ENCODE measurements at places on chromosomes 3 and 15. TPM values are rescaled to one million over a fixed set of nuclear protein-coding genes. Genes with fewer than 3 reads are reported as not detected.

GRCh38 chr3:165194511-165195240 is 1.5 kb downstream of the SLITRK3 start:
- no peaks in the 10 kb centered on the region for H3K36me3 ChIP-seq
- peaks cover 7% of the 10 kb centered on the region for H3K4me1 ChIP-seq
- DNase-seq, result no peak
- peaks cover 42% of the 10 kb centered on the region for H3K27me3 ChIP-seq
- H3K27ac ChIP-seq, result no peak overlapping the region

- no peaks in the 10 kb centered on the region for H3K36me3 ChIP-seq
- H3K4me1 ChIP-seq, result no peaks in the 10 kb centered on the region
- DNase-seq, result no peak
- no peak overlapping the region for H3K4me3 ChIP-seq
- no peaks in the 10 kb centered on the region for H3K27me3 ChIP-seq
These were observed 116.2 kb upstream of the KCNMB2 start for GRCh38 chr3:178420033-178420432.

- peaks cover under 1% of the 10 kb centered on the region for H3K27me3 ChIP-seq
- H3K36me3 ChIP-seq, result no peaks in the 10 kb centered on the region
These were observed 11.1 kb upstream of the RPP25 start for GRCh38 chr15:74967670-74968069.

DNA sequence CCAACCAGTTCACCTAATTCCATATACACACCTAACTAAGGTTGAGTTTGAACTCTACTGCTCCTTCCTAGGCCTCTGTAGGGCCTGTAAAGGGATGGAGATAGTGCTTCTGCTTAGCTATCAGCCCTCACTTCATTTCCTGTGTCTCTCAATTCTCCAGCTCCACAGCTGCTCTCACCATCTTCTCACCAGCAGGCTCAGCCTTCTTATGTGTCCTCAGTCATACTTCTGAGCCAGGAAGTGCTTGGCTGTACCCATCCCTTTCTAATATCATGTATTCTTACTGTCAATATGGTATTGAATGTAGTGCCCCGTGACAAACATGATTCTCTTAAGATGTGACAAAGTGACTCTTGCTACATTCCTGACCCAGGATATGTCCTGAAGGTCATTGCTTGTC is 116.9 kb downstream of the SLC9A9 start:
- H3K4me3 ChIP-seq, result no peak overlapping the region
- no peak overlapping the region for H3K27ac ChIP-seq
- H3K27me3 ChIP-seq, result no peaks in the 10 kb centered on the region
- no peak for DNase-seq

- peaks cover 52% of the 10 kb centered on the region for H3K36me3 ChIP-seq
- H3K4me3 ChIP-seq, result no peak overlapping the region
- DNase-seq, result no peak
- H3K4me1 ChIP-seq, result no peaks in the 10 kb centered on the region
These were observed 105.4 kb downstream of the CLASP2 start for GRCh38 chr3:33612607-33613006.

GRCh38 chr15:51647128-51647562 is 24.6 kb upstream of the DMXL2 start:
- H3K27ac ChIP-seq, result no peak overlapping the region
- no peaks in the 10 kb centered on the region for H3K36me3 ChIP-seq
- H3K4me1 ChIP-seq, result no peaks in the 10 kb centered on the region
- H3K27me3 ChIP-seq, result no peaks in the 10 kb centered on the region
- H3K4me3 ChIP-seq, result no peak overlapping the region

- no peak overlapping the region for H3K27ac ChIP-seq
- no peaks in the 10 kb centered on the region for H3K27me3 ChIP-seq
- H3K4me3 ChIP-seq, result no peak overlapping the region
- H3K4me1 ChIP-seq, result no peaks in the 10 kb centered on the region
These were observed 152.2 kb upstream of the MEIS2 start for GRCh38 chr15:37252530-37252929.

- no peak overlapping the region for H3K4me3 ChIP-seq
- H3K27ac ChIP-seq, result no peak overlapping the region
- H3K27me3 ChIP-seq, result peaks cover 4% of the 10 kb centered on the region
These were observed 69.7 kb upstream of the LINGO1 start for GRCh38 chr15:77702211-77702957.

DNA sequence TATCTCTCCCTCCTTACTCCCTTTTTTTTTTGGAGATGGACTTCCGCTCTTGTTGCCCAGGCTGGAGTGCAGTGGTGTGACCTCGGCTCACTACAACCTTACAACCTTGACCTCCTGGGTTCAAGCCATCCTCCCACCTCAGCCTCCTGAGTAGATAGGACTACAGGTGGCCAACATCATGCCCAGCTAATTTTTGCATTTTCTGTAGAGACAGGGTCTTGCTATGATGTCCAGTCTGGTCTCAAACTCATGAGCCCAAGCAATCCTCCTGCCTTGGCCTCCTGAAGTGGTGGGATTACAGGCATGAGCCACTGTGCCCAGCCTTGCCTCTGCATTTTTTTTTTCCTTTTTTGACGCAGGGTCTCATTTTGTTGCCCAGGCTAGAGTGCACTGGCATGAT is 17.1 kb downstream of the STAG1 start:
- H3K36me3 ChIP-seq, result peaks cover 16% of the 10 kb centered on the region
- no peak overlapping the region for H3K27ac ChIP-seq
- no peak for DNase-seq
- H3K27me3 ChIP-seq, result no peaks in the 10 kb centered on the region
- peaks cover 49% of the 10 kb centered on the region for H3K4me1 ChIP-seq

DNA sequence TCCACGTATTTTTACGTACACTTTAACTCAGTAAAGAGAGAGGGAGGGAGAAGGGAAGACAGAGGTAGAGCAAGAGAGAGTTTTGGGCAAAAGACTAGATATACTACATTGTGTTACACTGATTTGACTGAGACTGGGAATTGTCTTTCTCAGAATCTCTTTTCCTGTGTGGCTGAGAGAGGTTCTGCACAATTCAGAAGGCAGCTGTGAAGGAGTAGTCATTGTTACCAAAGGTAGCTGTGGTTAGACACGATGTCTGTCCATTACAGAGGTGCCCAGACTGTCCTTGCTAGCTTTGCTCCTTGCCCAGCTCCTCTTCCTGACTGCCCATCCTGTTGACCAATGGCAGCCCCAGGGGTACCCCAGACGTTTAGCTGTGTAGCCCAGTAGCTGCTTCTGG is 577.5 kb upstream of the CBLB start:
- no peak for DNase-seq
- no peak overlapping the region for H3K27ac ChIP-seq
- no peak overlapping the region for H3K4me3 ChIP-seq
- no peaks in the 10 kb centered on the region for H3K27me3 ChIP-seq

DNA sequence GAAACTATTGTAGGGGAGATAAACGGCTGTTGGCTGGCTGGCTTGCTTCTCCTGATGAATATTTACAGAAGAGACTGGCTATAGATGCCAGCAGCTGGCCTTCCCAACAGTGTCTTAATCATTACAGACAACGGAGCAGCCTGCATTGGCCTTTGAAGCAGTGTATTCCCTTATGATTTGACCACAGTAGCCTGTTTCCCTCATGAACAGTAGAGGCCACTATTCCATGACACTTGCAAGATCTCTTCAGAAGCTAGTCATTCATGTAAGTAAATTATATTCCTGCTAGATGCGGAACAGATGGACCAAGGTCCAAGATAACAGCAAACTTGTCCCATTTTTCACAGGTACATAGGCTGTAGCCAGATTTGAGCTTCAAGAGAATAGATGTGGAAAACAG is 47.3 kb downstream of the TMCO5A start:
- H3K27ac ChIP-seq, result no peak overlapping the region
- H3K4me1 ChIP-seq, result no peaks in the 10 kb centered on the region
- peaks cover 8% of the 10 kb centered on the region for H3K27me3 ChIP-seq
- H3K36me3 ChIP-seq, result no peaks in the 10 kb centered on the region

- peak overlapping the region; percentile 57 for H3K27ac ChIP-seq
- no peaks in the 10 kb centered on the region for H3K27me3 ChIP-seq
- H3K4me3 ChIP-seq, result peak overlapping the region; percentile 15
These were observed 2.3 kb downstream of the GORASP1 start for GRCh38 chr3:39104961-39105686.

GRCh38 chr3:197495999-197496745 is 59.6 kb downstream of the BDH1 start:
- peaks cover 5% of the 10 kb centered on the region for H3K4me1 ChIP-seq
- peaks cover 6% of the 10 kb centered on the region for H3K27me3 ChIP-seq
- H3K27ac ChIP-seq, result no peak overlapping the region
- no peak for DNase-seq
- H3K4me3 ChIP-seq, result no peak overlapping the region

DNA sequence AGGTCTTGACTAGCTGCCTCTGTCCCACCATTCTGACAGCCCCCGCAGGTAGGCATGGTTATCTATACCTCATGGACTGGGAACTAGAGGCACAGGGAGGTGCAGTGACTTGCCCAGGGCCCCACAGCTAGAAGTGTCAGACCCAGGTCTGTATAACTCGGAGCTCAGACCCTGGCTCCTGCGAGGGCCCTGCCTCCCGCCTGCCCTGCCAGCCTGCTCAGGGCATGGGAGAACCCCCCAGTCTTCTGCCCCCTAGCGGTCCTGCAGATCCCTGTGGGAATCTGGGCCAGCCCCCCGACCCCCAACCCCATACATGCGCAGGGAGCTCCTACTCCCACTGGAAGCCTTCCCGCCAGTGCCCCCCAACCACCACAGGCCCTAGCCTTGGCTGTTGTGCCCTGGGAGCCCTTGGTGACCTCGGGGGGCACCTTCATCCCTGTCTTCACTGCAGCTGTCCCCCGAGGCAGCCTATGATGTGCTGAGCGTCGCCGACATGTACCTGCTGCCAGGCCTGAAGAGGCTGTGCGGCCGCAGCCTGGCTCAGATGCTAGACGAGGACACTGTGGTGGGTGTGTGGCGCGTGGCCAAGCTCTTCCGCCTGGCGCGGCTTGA is 6.9 kb downstream of the ABTB1 start:
- peak; percentile 13 for DNase-seq
- peaks cover 27% of the 10 kb centered on the region for H3K4me1 ChIP-seq
- no peaks in the 10 kb centered on the region for H3K27me3 ChIP-seq
- H3K36me3 ChIP-seq, result peaks cover 32% of the 10 kb centered on the region

DNA sequence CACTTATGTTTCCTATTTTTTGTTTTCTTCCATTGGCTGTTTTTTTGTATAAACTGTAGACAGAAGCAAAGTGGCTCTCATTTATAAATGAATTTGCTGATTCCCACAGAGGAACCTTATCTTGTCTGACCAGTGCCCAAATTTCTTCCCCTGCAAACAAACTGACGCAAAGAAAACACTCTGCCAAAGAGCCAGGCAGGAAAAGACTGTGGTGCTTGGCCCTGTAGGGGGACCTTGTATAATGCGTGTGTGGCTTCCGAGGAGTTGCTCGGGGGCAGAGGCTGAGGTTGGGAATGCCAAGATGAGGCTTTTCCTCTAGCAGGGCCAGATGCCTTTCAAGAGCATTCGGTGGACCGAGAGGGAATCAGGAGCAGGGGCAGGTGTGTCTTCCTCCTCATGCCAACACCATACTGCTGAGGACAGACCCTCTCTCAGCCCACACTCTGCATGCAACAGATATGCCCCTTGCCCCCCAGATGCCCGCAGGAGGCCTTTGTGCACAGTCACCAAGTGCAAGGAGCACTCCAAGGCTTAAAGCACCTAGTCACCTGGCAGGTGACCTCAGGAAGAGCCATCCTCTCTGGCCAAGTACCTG is 104.3 kb upstream of the ABHD17C start:
- no peaks in the 10 kb centered on the region for H3K27me3 ChIP-seq
- no peak for DNase-seq
- no peak overlapping the region for H3K4me3 ChIP-seq
- no peaks in the 10 kb centered on the region for H3K36me3 ChIP-seq
- H3K27ac ChIP-seq, result no peak overlapping the region

- H3K4me1 ChIP-seq, result no peaks in the 10 kb centered on the region
- H3K4me3 ChIP-seq, result no peak overlapping the region
- H3K36me3 ChIP-seq, result peaks cover 2% of the 10 kb centered on the region
- no peaks in the 10 kb centered on the region for H3K27me3 ChIP-seq
These were observed 19.2 kb downstream of the CDIN1 start for GRCh38 chr15:36598529-36599177.

DNA sequence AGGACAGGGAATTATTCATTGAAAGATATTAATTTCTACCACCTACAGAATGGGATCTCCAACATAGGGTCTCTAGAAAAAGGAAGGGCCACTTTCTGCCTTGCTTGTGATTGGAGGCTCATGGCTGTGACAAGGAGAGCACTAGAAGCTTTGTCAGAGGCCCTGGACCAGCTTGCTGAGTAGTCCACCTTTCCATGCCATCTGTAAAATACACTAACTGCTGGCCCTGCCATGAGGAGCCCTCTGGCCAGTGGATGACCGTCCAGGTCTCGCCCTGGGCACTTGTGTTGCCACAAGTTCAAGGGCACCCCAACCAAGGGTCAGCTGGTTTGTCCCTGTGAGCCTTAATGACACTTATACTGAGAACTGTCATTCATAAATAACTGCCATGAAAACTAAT is 1.6 kb upstream of the SYNM start:
- H3K27ac ChIP-seq, result no peak overlapping the region
- no peak for DNase-seq
- H3K27me3 ChIP-seq, result peaks cover 40% of the 10 kb centered on the region

- H3K4me3 ChIP-seq, result no peak overlapping the region
- no peak overlapping the region for H3K27ac ChIP-seq
- H3K4me1 ChIP-seq, result peaks cover 2% of the 10 kb centered on the region
- H3K27me3 ChIP-seq, result no peaks in the 10 kb centered on the region
- DNase-seq, result no peak
These were observed 37.2 kb upstream of the TM4SF1 start for GRCh38 chr3:149414557-149415231.

GRCh38 chr15:41836713-41837454 is 1.8 kb upstream of the PLA2G4B start:
- no peak overlapping the region for H3K4me3 ChIP-seq
- no peak overlapping the region for H3K27ac ChIP-seq
- peaks cover 10% of the 10 kb centered on the region for H3K4me1 ChIP-seq
- no peak for DNase-seq

- peaks cover 46% of the 10 kb centered on the region for H3K4me1 ChIP-seq
- peak overlapping the region; percentile 83 for H3K27ac ChIP-seq
- H3K4me3 ChIP-seq, result no peak overlapping the region
- no peaks in the 10 kb centered on the region for H3K36me3 ChIP-seq
- DNase-seq, result no peak
These were observed 46.2 kb downstream of the KBTBD8 start for GRCh38 chr3:67044295-67044694.

GRCh38 chr3:42504334-42505127 is 2.1 kb downstream of the VIPR1 start:
- peaks cover 18% of the 10 kb centered on the region for H3K27me3 ChIP-seq
- peak overlapping the region; percentile 8 for H3K4me3 ChIP-seq
- H3K4me1 ChIP-seq, result peaks cover 22% of the 10 kb centered on the region
- no peaks in the 10 kb centered on the region for H3K36me3 ChIP-seq

- H3K27ac ChIP-seq, result no peak overlapping the region
- DNase-seq, result no peak
- H3K4me1 ChIP-seq, result no peaks in the 10 kb centered on the region
- no peaks in the 10 kb centered on the region for H3K36me3 ChIP-seq
- H3K4me3 ChIP-seq, result no peak overlapping the region
- H3K27me3 ChIP-seq, result no peaks in the 10 kb centered on the region
These were observed 30.3 kb upstream of the HHATL start for GRCh38 chr3:42732829-42733459.

Gene FAM3D
- total RNA-seq, result not detected

Gene MYO9A
- 39.4 TPM for total RNA-seq

Gene TMEM212
- not detected for total RNA-seq

Gene ANKUB1
- not detected for total RNA-seq

Gene PIGZ
- total RNA-seq, result 1.8 TPM

Gene SRPRB
- 36.5 TPM for total RNA-seq

Gene UBL7
- 40.6 TPM for total RNA-seq

Gene PAK6
- total RNA-seq, result 0.40 TPM

Data from activated B cell treated with CpG ODN at 0.5 μM for 24 hours (primary cell).